Type B pancreatic cell (in vitro differentiated cells): ENCODE measurements at places on chromosomes 3 and 15. TPM values are rescaled to one million over a fixed set of nuclear protein-coding genes. Genes with fewer than 3 reads are reported as not detected.

DNA sequence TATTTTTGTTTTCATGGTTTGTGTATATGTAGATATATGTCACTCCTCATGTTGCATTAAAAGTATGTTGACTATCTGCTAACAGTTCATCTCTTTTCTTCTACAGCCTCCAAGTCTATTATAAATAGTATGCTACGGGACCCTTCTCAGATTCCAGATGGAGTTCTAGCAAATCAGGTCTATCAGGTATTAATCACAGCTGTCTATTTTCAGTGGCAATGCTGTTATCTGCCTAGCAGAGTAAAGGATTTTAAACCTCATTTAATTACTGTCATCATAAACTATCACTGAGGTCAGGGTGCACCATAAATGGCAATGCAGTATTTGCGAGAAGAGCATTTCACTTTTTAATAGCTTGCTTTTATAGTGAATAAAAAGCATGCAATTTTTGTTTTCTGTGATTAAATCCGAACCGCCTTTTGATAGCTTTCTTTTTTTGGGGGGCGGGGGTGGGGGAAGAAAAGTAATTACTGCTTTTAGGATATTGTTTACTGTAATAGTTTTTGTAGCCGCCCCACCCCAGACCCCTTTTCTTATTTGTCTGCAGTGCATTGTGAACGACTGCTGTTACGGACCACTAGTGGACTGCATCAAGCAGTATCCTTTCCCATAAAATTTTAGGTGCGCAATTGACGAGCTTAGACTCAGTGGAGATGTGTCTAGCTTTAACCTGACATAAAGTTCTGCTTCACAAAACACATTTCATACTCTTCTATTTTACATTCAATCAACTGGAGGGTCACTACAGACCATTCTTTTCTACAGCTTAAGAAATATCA lies 112.3 kb downstream of the CDIN1 start:
- DNase-seq, result no peak
- H3K4me1 ChIP-seq, result peaks cover 15% of the 10 kb centered on the region
- H3K4me3 ChIP-seq, result no peak overlapping the region
- H3K27ac ChIP-seq, result no peak overlapping the region

DLEC1 gene
- 0.76 and 3.2 TPM in 2 replicates for total RNA-seq

DNA sequence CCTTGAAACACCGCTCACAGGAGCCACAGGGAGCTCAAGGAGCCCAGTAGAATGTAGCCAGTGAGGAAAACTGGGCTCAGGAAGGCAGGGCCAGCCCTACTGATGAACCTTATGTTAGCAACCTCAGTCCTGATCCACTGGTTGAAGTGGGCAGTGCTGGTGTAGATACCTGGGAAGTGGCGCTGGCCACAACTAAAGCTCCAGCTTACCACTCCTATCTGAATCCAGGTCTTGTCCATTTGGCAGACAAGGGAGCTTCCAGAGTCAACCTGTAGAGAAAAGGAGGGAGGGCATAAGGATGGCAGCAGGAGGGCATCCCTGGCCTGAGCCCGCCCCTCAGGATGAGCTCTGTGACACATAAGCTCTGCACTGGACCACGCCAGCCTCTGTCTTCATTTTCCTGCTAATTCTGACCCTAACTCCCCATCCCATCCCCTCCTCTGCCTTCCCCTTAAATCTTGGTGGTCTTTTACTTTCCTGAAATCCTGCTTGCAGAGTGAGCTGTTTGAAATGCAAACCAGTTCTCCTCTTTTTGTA lies 2.1 kb upstream of the PRSS50 start:
- no peaks in the 10 kb centered on the region for H3K36me3 ChIP-seq
- DNase-seq, result peak; percentile 42
- H3K27me3 ChIP-seq, result peaks cover 7% of the 10 kb centered on the region
- no peaks in the 10 kb centered on the region for H3K4me1 ChIP-seq
- H3K4me3 ChIP-seq, result no peak overlapping the region

GRCh38 chr3:48429317-48429959 lies 448 bp downstream of the PLXNB1 start:
- peaks cover 52% of the 10 kb centered on the region for H3K4me1 ChIP-seq
- H3K27ac ChIP-seq, result peak overlapping the region; percentile 99
- peak overlapping the region; percentile 94 for H3K4me3 ChIP-seq
- H3K27me3 ChIP-seq, result no peaks in the 10 kb centered on the region
- peaks cover 21% of the 10 kb centered on the region for H3K36me3 ChIP-seq
- DNase-seq, result peak; percentile 86

- no peak for DNase-seq
- peaks cover 28% of the 10 kb centered on the region for H3K4me1 ChIP-seq
- H3K27me3 ChIP-seq, result no peaks in the 10 kb centered on the region
- peaks cover 14% of the 10 kb centered on the region for H3K36me3 ChIP-seq
- H3K27ac ChIP-seq, result no peak overlapping the region
- no peak overlapping the region for H3K4me3 ChIP-seq
These were observed 39.7 kb downstream of the SGO1 start for GRCh38 chr3:20146301-20146700.

- DNase-seq, result no peak
- no peaks in the 10 kb centered on the region for H3K27me3 ChIP-seq
- H3K36me3 ChIP-seq, result peaks cover 4% of the 10 kb centered on the region
- H3K27ac ChIP-seq, result peak overlapping the region; percentile 29
- peaks cover 37% of the 10 kb centered on the region for H3K4me1 ChIP-seq
- no peak overlapping the region for H3K4me3 ChIP-seq
These were observed 244.9 kb downstream of the FAM43A start for GRCh38 chr3:194930377-194931204.

- no peaks in the 10 kb centered on the region for H3K27me3 ChIP-seq
- no peak for DNase-seq
- no peaks in the 10 kb centered on the region for H3K36me3 ChIP-seq
- H3K27ac ChIP-seq, result no peak overlapping the region
These were observed 5.1 kb downstream of the MAGEL2 start for GRCh38 chr15:23642413-23643044.
